Activated naive CD4-positive, alpha-beta T cell treated with anti-CD3 and anti-CD28 coated beads, Interleukin-2, amount 50 U/mL, for 16 hours (primary cell): ENCODE measurements at places on chromosomes 16 and 17.

GRCh38 chr17:38425744-38426143 lies 2.5 kb upstream of the ARHGAP23 start:
- DNase-seq: no peak

DNA sequence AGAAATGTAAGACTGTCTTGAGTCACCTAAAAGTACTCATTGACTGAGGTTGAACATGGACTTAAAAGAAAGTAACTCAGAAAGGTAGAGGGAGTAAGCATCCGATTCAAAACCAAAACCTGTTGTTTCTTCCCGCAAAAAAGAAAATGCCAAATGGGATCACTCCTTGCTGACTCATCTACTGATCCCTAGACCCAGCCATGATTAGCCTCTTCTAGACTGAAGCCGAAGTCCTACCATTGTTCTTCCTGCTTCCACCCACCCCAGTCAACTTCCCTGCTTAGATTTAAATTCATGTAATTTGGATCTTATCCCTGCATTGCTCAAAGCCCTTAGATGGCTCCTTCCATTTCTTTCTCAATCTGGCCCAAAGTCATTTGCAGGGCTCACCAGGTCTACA lies 760.5 kb upstream of the SOX9 start:
- no peak for DNase-seq

DNA sequence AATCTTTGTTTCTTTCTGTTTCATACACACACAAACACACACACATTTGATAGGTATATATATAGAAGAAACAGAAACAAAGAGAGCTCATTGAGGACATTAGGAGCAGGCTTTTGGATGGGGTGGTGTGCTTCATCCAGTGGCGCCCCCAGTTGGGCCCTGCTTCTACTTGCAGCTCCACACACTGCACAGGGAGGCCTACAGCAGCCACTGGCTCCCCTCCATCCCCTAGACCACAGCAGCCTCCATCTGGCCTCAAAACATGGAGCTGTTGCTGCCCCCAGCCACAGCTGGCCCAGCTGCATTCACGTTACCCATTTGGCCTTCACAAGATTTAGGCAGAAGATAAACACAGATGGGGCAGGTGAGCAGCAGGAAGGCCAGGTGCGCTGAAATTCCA lies 33.1 kb upstream of the NF1 start:
- no peak for DNase-seq

GRCh38 chr17:82055965-82056728 lies 4.4 kb downstream of the GPS1 start:
- DNase-seq: no peak

DNA sequence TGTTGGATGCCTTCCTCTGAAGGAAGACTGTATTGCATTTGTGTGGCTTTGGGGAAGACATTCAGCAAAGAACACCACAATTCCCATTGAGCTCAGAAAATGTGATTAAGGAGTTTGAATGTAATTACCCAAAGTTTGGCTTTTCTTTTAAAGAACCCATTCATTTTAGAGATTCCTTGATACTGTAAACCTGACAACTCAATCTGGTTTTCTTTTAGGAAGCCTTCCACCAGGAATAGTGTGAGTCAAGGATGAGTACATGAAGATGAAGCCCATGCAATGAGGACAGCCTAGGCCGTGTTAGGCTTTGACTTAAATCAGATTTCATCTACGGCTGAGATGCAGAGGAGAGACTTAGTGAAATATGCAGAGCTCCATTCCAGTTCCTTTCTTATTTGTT lies 271.7 kb upstream of the TBX2 start:
- DNase-seq: no peak

DNA sequence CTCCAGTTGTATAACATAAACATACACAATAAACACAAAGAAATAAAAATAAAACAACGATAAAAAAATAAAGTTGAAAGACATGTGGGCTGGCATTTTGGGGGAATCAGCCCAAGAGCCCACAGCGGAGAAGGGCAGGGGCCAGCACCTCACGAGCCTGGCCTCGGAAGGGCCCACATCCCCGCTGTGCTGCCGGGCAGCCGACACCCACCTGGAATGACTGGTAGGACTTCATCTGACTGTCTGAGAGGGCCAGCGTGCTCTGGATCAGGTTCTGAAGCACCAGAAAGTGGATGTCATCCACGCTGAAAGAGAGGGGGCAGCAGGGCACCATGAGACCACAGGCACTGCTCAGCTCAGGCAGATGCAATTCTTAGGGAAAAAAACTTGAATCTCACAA lies 73.5 kb downstream of the GTF3C1 start:
- DNase-seq: no peak

DNA sequence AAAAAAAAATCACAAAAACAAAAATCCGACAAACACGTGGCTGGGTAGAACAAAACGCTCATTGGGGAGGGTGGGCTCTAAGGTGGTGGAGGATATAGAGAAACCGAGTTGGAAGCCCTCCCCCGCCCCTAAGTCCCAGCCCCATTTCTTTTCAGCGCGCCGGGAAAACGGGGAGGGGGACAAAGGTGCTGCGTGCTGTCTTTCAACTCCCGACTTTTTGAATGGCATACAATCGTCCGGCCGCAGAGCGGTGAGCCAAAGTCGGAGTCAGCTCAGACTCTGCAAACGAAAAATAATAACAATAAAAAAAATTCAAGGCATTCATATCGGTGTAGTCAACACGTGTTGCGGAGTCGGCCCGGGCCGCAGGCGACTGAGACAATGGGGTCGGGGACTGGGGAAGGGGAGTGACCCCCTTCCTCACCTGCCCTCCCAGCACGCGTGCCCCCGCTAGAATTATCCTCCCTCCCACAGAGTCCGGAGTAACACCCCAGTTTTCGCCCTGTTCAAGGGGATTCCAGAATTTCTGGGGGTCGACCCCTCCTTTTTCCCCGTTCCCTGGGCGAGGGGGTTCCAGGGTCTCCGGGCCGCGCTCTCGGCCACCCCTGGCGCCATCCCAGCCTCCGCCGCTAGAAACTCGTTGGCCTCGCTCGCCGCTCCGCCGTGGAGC lies 1.7 kb upstream of the IGF2BP1 start:
- DNase-seq: no peak

DNA sequence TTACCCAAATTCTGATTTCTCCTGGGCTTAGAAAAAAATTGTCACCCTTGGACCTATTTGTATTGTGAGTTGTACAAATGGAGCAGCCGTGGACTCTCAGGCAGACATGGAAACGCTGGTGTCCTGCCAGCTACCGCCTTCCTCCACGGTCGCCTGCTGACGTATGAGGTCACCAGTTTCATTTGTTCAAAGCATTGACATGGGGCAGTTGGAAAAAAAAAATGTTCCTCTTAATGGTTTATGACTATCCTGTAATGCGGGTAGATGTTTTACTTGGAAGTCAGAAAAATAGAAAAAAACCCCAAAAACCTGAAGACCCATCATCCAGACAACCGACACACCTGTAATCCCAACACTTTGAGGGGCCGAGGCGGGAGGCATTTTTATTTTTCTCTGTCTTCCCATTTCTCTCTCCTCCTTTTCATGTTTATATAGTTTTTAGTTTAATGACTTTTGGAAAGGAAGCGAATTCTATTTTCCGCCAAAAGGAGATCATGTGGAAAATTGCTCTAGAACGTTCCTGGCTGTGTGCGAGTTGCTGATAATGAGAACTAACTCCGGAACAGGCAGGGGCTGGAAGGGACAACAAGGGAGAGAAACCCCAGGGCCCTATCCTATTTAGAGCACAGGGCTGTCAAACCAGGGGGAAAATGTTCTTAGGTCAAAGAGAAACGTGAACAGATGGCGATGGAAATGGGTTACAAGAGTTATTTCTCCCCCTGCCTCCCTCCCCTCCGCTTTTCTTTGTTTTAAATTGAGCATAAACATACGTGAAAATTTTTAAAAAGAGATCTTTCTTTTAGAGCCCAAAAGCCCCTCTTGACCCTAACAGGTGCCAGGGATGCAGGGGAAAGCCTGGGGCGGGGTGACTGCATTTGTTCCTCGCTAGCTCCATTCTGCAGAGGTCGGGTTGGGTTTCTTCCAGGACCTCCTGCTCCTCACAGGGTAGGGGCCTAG lies 13.7 kb downstream of the DNAH17 start:
- DNase-seq: no peak

- no peak for DNase-seq
Observed at GRCh38 chr17:73815474-73815873, 171.2 kb upstream of the SDK2 start.

GRCh38 chr17:13337864-13338371 lies 263.8 kb downstream of the HS3ST3A1 start:
- DNase-seq: no peak

GRCh38 chr16:78543023-78543422 lies 443.6 kb downstream of the WWOX start:
- DNase-seq: no peak

DNA sequence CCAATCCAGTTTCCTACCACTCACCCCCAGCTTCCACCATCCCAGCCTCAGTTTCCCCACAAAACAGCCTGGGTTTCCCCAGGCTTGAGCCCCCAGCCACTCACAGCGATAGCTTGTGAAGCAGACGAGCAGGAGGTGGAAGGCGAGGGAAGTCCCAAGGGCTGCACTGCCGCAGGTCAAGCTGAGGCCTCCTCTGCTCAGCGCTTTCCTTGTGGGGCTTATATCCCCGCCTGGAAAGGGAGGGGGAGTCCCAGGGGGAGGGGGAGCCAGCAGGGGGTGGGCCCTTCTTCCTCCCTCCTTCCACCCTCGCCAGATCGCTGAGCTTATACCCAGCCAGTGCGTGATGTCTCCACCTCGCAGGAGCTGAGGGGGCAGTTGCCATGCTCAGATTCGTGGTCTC lies at the start of gene PYY:
TSS of gene PYY (minus strand) at position 195 of the 400 bp plus-strand sequence. CDS start 457 bp downstream, outside the sequence.
- no peak for DNase-seq

- no peak for DNase-seq
Observed at GRCh38 chr17:58677194-58677880, 14.5 kb downstream of the TEX14 start.

GRCh38 chr17:2510559-2510958 lies 1.1 kb downstream of the METTL16 start:
- no peak for DNase-seq

GRCh38 chr16:79329166-79329521 lies 271.4 kb downstream of the MAF start:
- DNase-seq: no peak

DNA sequence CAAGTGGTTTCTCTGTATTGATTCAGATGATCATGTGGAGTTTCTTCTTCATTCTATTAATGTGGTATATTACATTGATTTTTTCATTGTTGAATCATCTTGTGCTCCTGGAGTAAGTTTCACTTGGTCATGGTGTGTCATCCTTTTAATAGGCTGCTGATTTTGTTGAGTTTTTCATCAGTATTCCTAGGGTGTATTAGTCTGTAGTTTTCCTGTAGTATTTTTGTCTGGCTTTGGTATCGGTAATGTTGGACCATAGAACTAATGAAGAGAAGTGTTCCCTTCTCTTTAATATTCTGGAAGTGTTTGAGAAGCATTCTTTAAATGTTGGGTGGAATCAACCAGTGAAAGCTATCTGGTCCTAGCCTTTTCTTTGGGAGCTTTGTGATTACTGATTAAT lies 99.0 kb downstream of the OMG start:
- DNase-seq: no peak
